AG08396 (cell line): ENCODE measurements at places on chromosomes 7 and 10.

GRCh38 chr7:120973849-120974248 lies 14.7 kb upstream of the CPED1 start:
- DNase-seq: no peak

- no peak for DNase-seq
Measured at GRCh38 chr7:150972741-150973140, 5.4 kb downstream of the KCNH2 start.

GRCh38 chr10:46520941-46521340 lies 35.5 kb downstream of the GPRIN2 start:
- no peak for DNase-seq

DNA sequence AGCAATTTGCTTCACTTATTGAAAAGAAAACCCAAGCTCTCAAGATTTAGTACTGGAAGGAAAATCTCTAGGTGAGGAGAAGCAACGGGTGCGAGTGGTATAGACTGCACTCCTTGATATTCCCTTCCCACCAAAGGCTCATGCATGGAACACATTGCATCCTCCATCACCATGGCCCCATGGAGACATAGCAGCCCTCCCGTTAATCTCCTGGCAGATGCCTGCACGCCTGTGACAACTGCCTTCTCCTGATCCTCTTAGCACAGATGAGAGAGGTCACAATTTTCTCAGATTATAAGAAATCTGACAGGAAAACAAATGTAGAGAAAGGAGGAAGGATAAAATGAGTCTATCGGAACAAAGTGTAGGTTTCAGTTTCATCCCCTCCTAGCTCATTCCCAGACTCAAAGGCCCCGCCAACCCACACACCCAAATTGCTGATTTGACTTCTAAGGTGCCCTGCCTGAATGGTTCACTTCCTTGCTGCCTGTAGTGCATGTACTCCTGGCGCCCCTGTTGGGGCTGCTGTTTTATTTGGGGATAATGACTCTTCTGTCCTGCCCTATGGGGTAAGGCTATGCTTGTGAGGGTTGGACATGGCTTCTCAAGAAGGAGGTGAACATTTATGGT lies 50.0 kb downstream of the PLXNA4 start:
- DNase-seq: no peak

DNA sequence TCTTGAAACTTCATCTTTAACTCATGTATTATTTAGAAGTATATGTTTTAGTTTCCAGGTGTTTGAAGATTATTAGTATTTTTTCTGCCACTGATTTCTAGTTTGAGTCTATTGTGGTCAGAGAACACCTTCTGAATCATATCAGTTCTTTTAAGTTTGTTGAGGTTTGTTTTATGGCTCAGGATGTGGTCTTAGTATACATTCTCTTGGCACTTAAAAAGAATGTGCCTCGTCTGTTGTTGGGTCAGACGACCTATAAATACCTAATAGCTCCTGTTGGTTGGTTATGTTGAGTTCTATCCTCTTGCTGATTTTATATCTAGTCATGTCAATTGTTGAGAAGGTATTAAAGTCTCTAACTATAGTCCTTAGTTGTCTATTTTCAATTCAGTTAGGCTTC lies 15.9 kb downstream of the TDRD1 start:
- DNase-seq: no peak

- no peak for DNase-seq
Measured at GRCh38 chr10:60456053-60456452, 66.4 kb upstream of the ANK3 start.

DNA sequence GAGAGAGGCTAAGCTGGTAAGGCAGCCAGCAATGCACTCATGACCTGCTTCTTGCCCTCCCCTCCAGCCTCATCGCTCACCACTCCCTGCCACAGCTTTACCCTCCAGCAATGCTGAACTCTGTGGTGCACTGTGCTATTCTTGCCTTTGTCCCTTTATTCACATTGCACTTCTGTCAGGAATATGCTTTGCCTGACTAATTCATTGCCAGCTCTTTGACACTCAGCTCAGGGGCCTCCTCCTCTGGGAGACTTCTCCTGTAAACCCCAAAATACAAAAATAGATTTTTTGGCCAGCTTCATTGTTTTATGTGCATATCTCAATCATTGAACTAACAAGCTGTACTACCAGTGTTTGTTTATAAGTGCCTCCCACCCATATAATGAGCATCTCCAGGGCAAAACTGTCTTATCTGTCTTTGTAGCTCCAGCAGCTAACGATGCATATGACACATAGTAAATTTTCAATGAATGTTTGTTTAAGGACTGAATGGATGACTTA lies 8.2 kb downstream of the CNNM1 start:
- no peak for DNase-seq

- no peak for DNase-seq
Measured at GRCh38 chr10:73655257-73655989, 406 bp downstream of the SYNPO2L start.

- DNase-seq: no peak
Measured at GRCh38 chr7:66247380-66248078, 42.4 kb downstream of the TPST1 start.

DNA sequence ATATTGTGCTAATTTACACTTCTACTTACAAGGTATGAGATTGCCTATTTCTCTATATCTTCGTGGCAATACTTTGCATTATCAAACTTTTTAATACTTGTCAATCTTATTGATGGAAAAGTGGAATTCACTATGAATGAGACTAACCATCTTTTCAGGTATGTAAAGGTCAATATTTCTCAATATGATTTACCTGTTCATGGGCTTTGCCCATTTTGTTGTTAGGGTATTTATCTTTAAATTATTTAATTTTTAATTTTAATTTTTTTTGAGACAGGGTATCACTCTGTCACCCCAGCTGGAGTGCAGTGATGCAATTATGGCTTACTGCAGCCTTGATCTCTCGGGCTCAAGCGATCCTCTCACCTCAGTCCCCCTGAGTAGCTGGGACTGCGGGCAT lies 47.8 kb upstream of the LCOR start:
- DNase-seq: no peak

DNA sequence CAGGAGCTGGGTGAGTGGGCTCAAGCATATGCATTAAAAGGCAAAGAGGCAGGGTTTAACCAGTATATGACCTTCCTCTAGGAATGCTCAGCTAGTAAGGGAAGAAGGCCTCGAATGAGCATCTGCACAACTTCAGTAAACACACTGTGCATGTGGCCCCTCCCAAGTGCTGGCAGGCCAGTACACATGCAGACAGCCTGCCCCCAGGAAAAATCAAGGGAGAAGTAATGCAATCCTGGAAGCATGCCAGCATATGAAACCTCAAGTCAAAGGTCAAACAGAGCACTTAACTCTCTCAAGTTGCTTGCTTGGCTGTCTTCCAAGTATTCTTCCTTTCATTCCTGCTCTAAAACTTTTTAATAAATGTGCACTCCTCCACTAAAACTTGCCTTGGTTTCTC lies 208.4 kb downstream of the ACTR3B start:
- DNase-seq: no peak

- DNase-seq: no peak
Measured at GRCh38 chr7:28750981-28751380, 207.1 kb downstream of the TRIL start.

DNA sequence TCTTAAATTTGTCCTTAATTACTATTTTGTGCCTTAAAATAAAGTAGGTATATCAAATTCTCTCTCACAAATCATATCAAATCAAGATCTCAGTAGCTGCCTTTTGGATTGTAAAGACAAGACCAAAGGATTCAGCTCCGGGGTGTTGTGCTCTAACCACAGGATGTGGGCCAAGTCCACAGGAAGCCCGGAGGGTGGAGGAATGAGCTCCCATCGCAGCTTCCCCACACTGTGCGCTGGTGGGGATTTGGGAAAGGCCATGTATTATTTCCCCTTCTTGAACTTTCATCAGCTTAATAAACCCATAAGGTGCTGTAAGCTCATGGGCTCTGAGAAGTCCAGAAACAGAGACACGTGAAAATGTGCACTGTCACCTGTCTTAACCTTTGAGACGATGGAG lies 241.6 kb upstream of the TCERG1L start:
- no peak for DNase-seq
